ENCODE measurements at places on chromosomes 5 and 9.

GRCh38 chr9:95896580-95896979, 21.1 kb downstream of the ERCC6L2 start:
- no peak for DNase-seq

DNA sequence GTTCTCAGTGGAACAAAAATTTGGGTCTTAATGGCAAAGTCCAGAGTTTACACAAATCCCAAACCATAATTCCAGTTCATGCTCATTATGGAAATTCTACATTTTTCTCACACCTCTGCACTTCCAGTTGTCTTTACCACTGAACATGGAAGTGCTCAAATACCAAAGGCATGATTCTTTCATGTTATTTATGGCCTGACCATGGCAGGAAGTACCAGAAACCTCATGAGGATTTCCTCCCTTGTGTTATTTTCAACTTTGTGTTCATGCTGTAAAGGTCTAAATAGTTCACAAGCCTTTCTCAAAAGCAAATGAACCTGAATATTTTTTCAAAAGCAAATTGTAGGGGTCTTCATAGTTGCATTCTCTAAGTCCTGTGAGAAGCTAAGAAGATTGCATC, 82.0 kb upstream of the ITGA1 start:
- no peak for DNase-seq

DNA sequence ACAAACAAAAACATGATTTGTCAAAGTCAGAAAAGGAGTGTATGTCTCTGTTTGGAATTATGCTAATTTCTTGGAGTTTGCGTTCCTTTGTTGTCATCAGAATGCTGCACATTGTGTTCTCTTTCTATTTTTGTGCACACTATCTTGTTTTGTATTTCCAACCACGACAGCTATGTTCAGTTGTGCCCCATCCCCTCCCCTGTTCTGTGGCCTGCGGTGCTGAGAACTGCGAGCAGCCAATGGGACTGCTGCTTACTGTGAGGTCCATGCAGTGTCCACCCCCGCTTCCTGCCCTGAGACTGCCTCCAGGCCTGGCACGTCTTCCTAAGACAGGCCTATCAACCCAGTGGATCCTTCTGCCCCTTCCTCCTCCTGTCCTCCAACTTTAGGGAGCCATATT, 76.8 kb downstream of the PALM2AKAP2 start:
- DNase-seq = no peak

DNA sequence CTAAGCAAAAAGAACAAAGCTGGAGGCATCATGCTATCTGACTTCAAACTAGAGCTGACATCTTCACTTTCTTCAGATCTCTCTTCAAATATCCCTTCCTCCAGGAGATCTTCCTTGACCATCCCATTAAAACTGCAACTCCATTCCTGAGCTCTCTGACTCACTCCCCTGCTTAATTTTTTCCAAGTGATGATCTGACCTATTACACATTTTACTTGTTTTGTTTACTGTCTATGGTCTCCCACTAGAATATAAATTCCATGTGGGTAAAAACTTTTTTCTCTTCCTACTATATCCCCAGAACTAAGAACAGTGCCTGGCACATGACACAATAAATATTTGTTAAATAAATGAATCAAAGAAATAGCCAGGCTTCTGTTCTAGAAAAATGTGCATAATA, 87.5 kb downstream of the SLIT3 start:
- DNase-seq = no peak

GRCh38 chr5:133824661-133825254, 143.7 kb downstream of the C5orf15 start:
- DNase-seq = no peak

DNA sequence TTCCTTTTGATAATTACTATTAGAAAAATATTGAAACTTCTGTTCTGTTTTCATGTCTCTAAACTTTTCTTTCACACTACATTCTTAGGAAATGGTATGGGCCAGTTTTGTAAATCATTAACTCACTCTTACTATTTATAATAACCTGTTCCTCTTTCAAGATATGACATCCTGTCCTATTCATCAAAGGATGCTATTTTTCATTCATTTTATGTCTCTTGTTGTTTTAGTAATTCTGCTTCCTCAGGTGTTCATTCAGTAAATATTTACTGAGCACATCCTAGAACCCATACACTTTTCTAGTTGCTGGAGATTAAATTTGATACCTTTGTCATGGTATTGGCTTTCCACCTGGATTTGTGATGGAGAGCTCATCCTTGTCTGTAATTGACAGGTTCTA, 58.0 kb downstream of the GDA start:
- DNase-seq = no peak

- no peak for DNase-seq
Observed at GRCh38 chr5:23740029-23740428, 232.6 kb downstream of the PRDM9 start.

DNA sequence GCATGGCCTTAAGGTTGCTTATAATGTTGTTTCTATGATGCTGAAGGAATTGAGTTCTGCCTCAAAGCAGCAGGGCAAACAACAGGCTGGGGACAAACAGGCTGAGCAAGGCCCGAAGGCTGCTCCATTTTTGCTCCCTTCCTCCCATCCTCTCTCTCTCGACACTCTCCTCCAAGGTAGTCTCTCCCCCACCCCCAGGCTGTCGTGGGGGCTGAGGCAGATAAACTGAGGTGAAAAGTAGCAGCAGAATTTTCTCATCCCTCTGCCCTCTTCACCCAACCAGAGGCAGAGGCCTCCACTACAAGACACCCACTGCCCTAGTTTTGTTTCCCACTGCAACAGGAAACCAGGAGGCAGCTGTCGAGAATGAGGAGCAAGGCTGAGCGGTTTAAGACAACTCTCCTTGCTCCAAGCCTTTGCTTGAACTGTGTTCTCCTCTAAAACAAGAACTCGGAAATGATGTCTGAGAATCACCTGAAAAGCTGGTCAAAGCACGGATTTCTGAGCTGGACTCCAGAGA, 13.5 kb upstream of the GNA14 start:
- DNase-seq = no peak

DNA sequence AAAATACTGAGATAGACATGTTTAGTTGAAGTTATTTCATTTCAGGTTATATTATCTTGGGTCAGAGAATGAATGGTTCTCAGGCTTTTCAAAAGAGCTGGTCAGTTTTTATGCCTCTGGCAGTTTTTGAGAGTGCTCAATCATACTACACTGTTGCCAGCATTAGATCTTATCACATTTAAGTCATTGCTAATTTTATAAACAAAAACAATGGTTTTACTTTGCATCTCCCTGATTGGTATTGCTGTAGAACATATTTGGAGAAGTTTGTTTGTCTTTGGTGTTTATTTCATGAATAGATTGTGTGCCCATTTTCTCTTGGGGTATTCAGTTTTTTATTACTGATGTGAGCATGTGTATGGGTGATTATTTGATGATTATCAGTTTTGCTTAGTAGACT, 1.5 kb downstream of the CATSPER3 start:
- DNase-seq = no peak

DNA sequence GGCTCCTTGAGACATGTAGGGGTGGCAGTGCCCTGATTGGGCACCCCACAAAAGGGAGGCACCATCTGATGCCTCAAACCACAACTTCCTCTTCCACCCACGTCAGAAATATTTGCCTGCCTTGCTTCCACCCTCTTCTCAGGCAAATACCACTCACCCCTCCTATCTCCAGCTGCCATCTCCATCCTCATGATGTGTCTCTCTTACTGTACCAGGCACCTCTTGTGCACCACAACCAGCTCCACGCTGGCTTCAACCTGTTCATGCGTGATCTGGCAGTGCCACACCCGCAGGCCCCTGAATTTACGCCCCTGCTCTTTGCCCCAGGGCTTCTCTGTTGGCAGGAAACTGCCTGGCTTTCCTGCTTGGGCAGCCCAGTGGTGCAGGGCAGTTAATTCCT, 87.8 kb upstream of the HSPA9 start:
- no peak for DNase-seq

GRCh38 chr5:139744471-139745131, 51.0 kb upstream of the PSD2 start:
- DNase-seq = no peak

- no peak for DNase-seq
Observed at GRCh38 chr5:32559921-32560320, 25.4 kb upstream of the SUB1 start.

DNA sequence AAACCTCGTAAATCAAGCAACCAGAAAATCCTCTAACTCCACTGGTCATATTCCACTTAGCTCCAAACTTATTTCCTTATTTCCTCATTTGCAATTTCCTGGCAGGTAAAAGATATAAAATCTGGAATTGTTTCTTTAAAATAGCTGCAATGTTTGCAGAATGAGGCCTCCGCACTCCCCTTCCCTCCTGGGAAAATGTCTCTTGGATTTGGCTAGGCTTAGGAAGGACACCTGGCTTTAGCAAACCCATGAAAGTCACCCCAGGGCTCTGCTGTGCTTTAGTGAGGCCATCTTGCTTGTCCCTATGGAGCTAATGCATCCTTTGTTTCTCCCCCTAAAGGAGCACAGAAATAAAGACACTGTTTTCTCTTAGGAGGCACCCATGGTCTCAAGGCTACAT, 10.5 kb downstream of the ARSB start:
- no peak for DNase-seq

GRCh38 chr5:76366596-76366995, 36.5 kb upstream of the IQGAP2 start:
- no peak for DNase-seq

DNA sequence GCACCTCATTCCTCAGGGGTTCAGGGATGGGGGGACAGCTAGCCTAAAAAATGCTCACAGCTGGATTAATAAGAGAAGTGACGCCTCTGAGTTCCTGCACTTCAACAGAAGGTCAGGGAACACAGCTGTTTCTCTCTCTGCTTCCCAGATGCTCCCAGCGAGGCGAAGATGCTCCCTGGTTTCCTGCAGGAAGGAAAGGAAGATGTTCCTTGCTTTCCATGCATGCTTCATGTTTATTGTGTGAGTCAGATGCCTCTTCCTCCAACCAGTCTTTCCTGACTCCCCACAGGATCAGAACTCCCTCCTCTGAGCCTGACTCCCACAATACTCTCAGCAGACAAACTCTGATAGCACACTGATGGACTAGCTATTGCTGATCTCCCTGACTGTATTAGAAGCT, 71.9 kb downstream of the MFAP3 start:
- DNase-seq = no peak

DNA sequence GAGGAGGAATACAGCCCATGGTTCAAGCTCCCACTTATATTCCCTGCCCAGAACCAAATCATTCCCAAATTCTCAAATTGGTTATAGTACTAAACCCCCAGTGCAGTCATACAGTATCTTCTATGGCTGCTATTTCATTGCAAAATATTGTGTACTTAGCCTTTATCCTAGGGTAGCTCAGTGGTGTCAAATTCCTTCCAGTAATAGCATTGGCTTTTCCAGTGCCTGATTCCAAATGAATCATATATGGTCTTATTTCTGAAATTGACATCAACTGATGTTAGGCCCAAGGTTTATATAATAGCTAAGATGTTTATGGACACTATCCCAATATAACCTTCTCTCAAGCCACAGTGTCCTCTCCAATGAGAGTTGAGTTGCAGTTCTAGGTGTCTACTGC, 256.7 kb downstream of the NDUFS4 start:
- DNase-seq = no peak

DNA sequence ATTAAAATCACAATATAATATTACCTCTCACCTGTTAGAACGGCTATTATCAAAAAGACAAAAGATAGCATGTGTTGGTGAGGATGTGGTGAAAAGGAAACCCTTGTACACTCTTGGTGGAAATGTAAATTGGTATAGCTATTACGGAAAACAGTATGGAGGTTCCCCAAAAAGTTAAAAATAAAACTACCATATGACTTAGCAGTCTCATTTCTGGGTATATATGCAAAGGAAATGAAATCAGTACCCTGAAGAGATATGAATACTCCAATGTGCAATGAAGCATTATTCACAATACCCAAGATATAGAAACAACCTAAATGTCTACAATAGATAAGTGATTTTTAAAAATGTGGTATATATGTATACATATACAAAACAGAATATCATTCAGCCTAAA, 199.9 kb downstream of the SNX18 start:
- DNase-seq = no peak

GRCh38 chr5:173051746-173052145, 4.4 kb upstream of the CREBRF start:
- DNase-seq = no peak

GRCh38 chr9:113966394-113966793, 90.3 kb downstream of the ZNF618 start:
- no peak for DNase-seq

GRCh38 chr5:169511708-169512107, 71.9 kb upstream of the SPDL1 start:
- no peak for DNase-seq

All from activated CD4-positive, CD25-positive, alpha-beta regulatory T cell (primary cell).